ENCODE measurements at places on chromosomes 11 and 22. TPM values are rescaled to one million over a fixed set of nuclear protein-coding genes. Genes with fewer than 3 reads are reported as not detected.
A peak's percentile ranks its signal among the peaks of the same experiment; 100 is the strongest.

CNTF gene
- total RNA-seq = 0.89 TPM

GRCh38 chr22:32961497-32961896, 96.7 kb downstream of the SYN3 start:
- H3K27me3 ChIP-seq = no peaks in the 10 kb centered on the region
- no peak for DNase-seq
- no peak overlapping the region for H3K27ac ChIP-seq
- H3K4me1 ChIP-seq = peaks cover 15% of the 10 kb centered on the region
- H3K36me3 ChIP-seq = no peaks in the 10 kb centered on the region

DNA sequence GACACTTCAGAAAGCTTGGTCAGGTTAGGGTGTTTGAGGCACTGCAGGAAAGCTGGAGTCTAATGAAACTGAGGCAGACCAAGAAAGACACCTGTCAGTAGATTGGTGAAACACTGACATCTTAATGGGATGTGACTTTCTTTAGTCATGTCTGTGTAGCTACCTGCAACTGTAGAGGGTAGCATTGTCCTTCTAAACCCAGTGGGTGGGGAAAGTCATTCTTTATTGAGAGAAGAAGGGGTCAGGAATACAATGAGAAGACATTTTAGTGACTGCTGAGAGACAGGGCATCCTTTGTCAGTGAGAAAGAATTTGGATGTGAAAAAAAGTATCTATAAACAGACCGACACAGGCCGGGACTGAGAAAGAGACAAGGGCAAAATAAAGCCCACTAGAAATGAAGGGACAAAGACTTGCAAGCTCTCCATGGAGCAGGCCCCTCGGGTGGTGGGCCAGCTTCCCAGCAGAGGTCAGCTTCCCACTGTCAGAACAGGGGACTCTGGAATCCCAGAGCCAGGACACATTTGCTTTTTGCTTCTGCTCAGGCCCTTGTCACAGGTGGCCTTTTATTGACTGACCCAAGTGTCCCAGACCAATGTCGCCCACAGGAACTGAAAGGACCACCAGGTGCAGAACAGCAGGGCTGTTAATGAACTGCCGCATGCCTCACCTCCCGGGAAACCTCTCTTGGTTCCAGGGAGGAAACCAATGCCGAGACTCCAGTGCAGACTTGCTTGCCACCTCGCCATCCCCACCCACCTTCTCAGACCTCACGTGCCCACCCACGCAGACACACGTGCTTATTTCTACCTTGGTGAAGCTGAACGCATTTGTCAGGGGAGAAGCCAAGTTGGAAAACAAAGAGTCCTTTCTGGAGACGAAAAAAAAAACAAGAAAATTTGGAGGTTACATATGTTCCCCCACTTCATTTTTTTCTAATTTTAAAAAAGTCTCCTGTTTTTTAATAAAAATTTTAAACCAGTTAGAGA, 212.8 kb downstream of the TENM4 start:
- no peaks in the 10 kb centered on the region for H3K36me3 ChIP-seq
- H3K27ac ChIP-seq = no peak overlapping the region
- H3K4me3 ChIP-seq = no peak overlapping the region
- DNase-seq = peak; percentile 40
- no peaks in the 10 kb centered on the region for H3K27me3 ChIP-seq

- H3K27me3 ChIP-seq = no peaks in the 10 kb centered on the region
- peaks cover 39% of the 10 kb centered on the region for H3K36me3 ChIP-seq
- peak; percentile 51 for DNase-seq
Observed at GRCh38 chr11:811446-812245, 1.9 kb downstream of the RPLP2 start.

- no peak for DNase-seq
- no peaks in the 10 kb centered on the region for H3K27me3 ChIP-seq
- H3K4me1 ChIP-seq = no peaks in the 10 kb centered on the region
Observed at GRCh38 chr11:124945826-124946225, 8.2 kb upstream of the CCDC15 start.

DNA sequence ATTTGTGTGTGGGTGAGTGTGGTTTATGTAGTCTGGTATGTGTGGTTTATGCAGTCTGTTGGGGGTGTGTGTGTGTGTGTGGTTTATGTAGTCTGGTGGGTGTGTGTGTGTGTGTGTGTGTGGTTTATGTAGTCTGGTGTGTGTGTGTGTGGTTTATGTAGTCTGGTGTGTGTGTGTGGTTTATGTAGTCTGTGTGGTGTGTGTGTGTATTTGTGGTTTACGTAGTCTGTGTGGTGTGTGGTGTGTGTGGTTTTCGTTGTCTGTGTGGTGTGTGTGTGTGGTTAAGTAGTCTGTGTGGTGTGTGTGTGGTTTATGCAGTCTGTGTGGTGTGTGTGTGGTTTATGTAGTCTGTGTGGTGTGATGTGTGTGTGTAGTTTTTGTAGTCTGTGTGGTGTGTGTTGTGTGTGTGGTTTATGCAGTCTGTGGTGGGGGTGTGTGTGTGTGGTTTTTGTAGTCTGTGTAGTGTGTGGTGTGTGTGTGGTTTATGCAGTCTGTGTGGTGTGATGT, 26.2 kb upstream of the PARVG start:
- no peak overlapping the region for H3K4me3 ChIP-seq
- H3K4me1 ChIP-seq = peaks cover 2% of the 10 kb centered on the region
- H3K27me3 ChIP-seq = no peaks in the 10 kb centered on the region
- no peak for DNase-seq

GRCh38 chr22:49967706-49968208, 7.2 kb downstream of the PIM3 start:
- peak; percentile 57 for DNase-seq
- H3K27ac ChIP-seq = peak overlapping the region; percentile 38
- peaks cover 24% of the 10 kb centered on the region for H3K36me3 ChIP-seq
- no peak overlapping the region for H3K4me3 ChIP-seq
- peaks cover 30% of the 10 kb centered on the region for H3K27me3 ChIP-seq

SHANK3 gene
- 4.3 TPM for total RNA-seq

VWCE gene
- 3.4 TPM for total RNA-seq

GRCh38 chr11:35954205-35954604, 10.3 kb downstream of the LDLRAD3 start:
- H3K27ac ChIP-seq = no peak overlapping the region
- H3K36me3 ChIP-seq = no peaks in the 10 kb centered on the region
- DNase-seq = no peak
- H3K4me3 ChIP-seq = no peak overlapping the region
- no peaks in the 10 kb centered on the region for H3K27me3 ChIP-seq
- H3K4me1 ChIP-seq = peaks cover 12% of the 10 kb centered on the region

PNPLA5 gene
- not detected for total RNA-seq

GRCh38 chr11:68938816-68939582, 35.3 kb downstream of the IGHMBP2 start:
- peaks cover 71% of the 10 kb centered on the region for H3K36me3 ChIP-seq
- H3K27ac ChIP-seq = no peak overlapping the region
- no peak overlapping the region for H3K4me3 ChIP-seq
- H3K27me3 ChIP-seq = no peaks in the 10 kb centered on the region
- H3K4me1 ChIP-seq = no peaks in the 10 kb centered on the region
- DNase-seq = no peak

BDNF gene
- total RNA-seq = 1.2 TPM

DNA sequence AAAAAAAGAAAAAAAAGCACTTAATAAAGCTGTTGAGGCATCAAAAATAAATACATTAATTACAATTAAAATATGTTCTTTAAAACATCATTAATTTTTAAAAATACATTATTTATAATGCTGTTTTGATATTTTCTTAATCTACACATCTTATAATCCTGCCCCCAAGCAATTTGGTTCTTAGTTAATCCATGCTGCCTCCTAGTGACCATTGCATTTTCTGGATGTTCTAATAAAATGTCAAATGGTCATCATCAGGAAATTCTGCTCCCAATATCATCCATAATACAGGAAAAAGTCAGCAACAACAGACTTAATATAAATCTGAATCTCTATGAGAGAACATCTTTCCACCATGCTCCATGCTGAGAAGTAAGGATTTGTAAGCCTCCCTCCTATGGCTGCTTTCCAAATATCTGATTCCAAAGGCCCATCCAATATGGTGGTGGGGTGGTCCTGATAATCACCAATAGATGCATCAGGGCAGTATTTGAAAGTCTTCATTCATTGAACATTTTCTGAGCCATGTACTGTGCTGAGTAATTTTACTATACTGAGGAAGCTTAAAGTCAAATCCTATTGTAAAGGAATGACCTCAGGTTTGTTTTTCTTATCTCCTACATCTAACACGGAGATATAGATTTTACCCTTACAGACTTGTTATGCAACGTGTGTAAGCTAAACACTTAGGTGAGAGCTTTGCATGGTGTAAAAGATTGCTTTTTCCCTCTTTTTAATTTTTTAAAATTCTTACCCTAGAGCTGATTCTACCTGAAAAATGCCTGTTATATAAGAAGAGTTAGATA, 124.7 kb upstream of the BMAL1 start:
- H3K4me3 ChIP-seq = no peak overlapping the region
- H3K27ac ChIP-seq = no peak overlapping the region
- peak; percentile 10 for DNase-seq
- no peaks in the 10 kb centered on the region for H3K36me3 ChIP-seq
- H3K4me1 ChIP-seq = no peaks in the 10 kb centered on the region

TIGD3 gene
- total RNA-seq = 0.22 TPM

DNA sequence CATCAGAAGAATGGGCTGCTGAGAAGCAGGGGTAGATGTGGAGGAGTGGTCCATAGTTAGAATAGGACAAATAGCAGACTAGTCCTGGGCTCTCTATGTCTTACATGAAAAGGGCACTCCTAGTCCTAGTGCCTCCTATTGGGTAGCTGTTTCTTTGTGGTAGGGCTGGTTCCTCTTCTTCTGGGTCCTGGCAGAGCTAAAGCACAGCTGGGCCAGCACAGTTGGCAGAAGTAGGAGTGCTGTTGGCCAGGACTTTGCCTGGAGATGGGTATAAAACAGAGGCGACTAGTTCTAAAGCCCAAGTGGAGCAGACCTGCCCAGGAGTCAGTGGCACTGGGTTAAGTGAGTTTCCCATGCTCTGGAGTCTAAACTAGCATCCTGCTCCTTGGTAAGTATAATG, 55.2 kb downstream of the PPFIBP2 start:
- no peak overlapping the region for H3K4me3 ChIP-seq
- no peak overlapping the region for H3K27ac ChIP-seq
- peaks cover 6% of the 10 kb centered on the region for H3K27me3 ChIP-seq
- DNase-seq = no peak
- H3K4me1 ChIP-seq = peaks cover 17% of the 10 kb centered on the region
- no peaks in the 10 kb centered on the region for H3K36me3 ChIP-seq

OR8G1 gene
- 0.09 TPM for total RNA-seq

DNA sequence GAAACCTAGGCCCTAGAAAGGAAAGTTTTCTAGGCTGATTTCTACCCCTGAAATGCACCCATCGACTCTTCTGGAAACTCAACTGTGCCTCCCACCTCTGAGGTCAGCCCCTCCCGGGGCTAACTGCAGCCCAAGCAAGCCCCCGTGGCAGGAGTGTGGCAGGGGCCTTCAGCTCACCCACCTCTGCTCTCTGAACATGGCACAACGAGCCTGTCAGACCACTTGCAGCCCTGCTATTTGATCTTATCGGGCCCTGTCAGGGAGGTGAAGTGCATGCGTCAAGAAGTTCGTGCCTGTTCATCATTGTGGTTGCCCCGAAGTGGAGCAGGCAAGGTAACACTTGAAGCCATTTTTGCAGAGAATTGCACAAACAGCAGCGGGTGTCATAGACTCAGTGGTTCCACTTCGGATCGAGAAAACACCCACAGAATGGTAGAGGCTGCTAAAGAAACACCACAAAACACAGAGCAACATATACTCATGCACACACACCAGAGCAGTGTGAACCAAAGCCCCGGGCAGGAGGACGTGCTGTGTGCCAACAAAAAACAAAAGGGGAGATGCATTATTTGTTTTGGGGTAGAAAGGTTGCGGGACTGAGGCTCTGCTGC, 262.7 kb downstream of the ETS1 start:
- H3K27ac ChIP-seq = peak overlapping the region; percentile 24
- H3K4me3 ChIP-seq = no peak overlapping the region
- no peaks in the 10 kb centered on the region for H3K4me1 ChIP-seq
- H3K27me3 ChIP-seq = no peaks in the 10 kb centered on the region

DNA sequence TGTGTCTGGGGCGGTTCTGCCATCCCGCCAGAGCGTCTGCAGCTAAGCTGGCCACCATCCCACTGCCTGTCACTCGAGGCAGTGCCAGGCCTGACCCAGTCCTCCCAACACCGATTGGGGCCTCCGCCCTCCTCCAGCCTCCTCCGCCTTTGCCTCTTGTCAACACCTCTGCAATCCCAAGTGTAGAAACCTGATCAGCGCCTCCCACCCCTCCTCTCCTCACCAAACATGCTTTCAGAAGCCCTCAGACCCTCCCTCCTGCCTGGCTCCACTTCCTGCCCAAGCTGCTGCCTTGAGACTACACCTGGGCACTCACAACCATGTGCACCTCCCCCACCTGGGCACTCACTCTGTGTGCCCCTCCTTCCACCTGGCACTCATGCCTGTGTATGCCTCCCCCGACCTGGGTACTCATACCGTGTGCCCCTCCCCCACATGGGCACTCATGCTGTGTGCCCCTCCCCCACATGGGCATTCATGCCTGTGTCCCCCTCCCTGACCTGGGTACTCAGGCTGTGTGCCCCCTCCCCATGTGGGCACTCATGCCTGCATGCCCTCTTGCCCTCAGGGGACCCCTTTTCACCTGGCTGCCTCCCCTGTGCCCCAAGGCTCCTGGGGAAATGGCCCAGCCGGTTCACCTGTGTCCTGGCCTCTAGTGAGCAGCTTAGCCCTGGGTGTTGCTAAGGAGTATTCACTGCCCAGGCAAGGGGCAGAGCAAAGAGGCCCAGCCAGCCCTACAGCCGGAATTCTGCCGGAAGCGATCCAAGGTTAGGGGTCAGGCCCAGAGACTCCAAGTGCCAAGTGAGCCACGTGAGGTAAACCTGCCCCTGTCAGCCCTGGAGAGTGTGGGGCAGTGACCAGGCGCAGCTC, 5.5 kb upstream of the IFITM10 start:
- peaks cover 50% of the 10 kb centered on the region for H3K36me3 ChIP-seq
- H3K27me3 ChIP-seq = peaks cover 3% of the 10 kb centered on the region
- peaks cover 35% of the 10 kb centered on the region for H3K4me1 ChIP-seq
- no peak overlapping the region for H3K4me3 ChIP-seq
- H3K27ac ChIP-seq = no peak overlapping the region

- H3K27ac ChIP-seq = peak overlapping the region; percentile 15
- DNase-seq = peak; percentile 41
- H3K4me3 ChIP-seq = no peak overlapping the region
- H3K27me3 ChIP-seq = no peaks in the 10 kb centered on the region
- peaks cover 5% of the 10 kb centered on the region for H3K4me1 ChIP-seq
Observed at GRCh38 chr11:96197103-96197502, 145.9 kb downstream of the MAML2 start.

GAL gene
- 0.40 TPM for total RNA-seq

GRCh38 chr11:67409781-67410368, 5.6 kb upstream of the CARNS1 start:
- peaks cover 53% of the 10 kb centered on the region for H3K4me1 ChIP-seq
- DNase-seq = no peak

APOL3 gene
- 11.8 TPM for total RNA-seq

C1QTNF4 gene
- total RNA-seq = 11.3 TPM

DNA sequence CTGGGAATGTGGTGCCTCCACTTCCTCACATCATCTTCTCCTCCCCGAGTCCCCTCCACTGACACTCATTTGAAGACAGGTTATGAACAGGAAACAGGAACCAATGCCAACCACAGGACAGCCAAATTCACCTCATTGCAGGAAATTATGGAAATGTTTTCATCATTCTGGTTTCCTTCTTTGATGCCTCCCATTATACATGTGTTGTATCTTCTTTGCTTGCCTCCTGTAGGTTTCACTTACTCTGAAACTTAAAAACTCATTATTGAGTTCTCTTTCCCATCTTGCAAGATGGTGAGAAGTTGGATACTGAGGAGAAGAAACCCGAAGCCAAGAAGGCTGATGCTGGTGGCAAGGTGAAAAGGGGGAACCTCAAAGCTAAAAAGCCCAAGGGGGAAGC, 108.5 kb downstream of the PHF21B start:
- H3K36me3 ChIP-seq = no peaks in the 10 kb centered on the region
- H3K27ac ChIP-seq = no peak overlapping the region
- H3K4me1 ChIP-seq = no peaks in the 10 kb centered on the region
- H3K4me3 ChIP-seq = no peak overlapping the region
- H3K27me3 ChIP-seq = no peaks in the 10 kb centered on the region
- no peak for DNase-seq

RBMXL2 gene
- 0.04 TPM for total RNA-seq

FAM180B gene
- total RNA-seq = 2.9 TPM
